Airway epithelial cell (primary cell): ENCODE measurements at places on chromosomes 2 and 18. TPM values are rescaled to one million over a fixed set of nuclear protein-coding genes. Genes with fewer than 3 reads are reported as not detected.

PKDCC gene
- total RNA-seq = 0.78 TPM in 1 of 2 replicates, not detected in the other

UGT1A9 gene
- total RNA-seq = not detected in 2 replicates

CAPN10 gene
- 18.1 and 25.5 TPM in 2 replicates for total RNA-seq

TUBA3E gene
- not detected in 2 replicates for total RNA-seq

PDCL3 gene
- total RNA-seq = 20.4 and 21.6 TPM in 2 replicates

RESP18 gene
- total RNA-seq = not detected in 2 replicates

TBR1 gene
- not detected in 2 replicates for total RNA-seq

ZSWIM2 gene
- total RNA-seq = not detected in 2 replicates

EFEMP1 gene
- 233 and 248 TPM in 2 replicates for total RNA-seq

SDC1 gene
- 909 and 1,110 TPM in 2 replicates for total RNA-seq

SIX3 gene
- total RNA-seq = not detected in 2 replicates

PRSS56 gene
- not detected in 2 replicates for total RNA-seq

QPCT gene
- 2.5 and 2.9 TPM in 2 replicates for total RNA-seq

LAMA1 gene
- 14.5 and 22.1 TPM in 2 replicates for total RNA-seq

KIF5C gene
- 0.07 TPM in 1 of 2 replicates, not detected in the other for total RNA-seq

MATN3 gene
- 0.70 and 1.2 TPM in 2 replicates for total RNA-seq

SERPINB12 gene
- total RNA-seq = 0.28 TPM in 1 of 2 replicates, not detected in the other

CYRIA gene
- 0.84 and 1.1 TPM in 2 replicates for total RNA-seq

SERPINB10 gene
- total RNA-seq = 0.23 and 0.28 TPM in 2 replicates

TMEM131 gene
- total RNA-seq = 12.1 and 17.9 TPM in 2 replicates

NEU2 gene
- not detected in 2 replicates for total RNA-seq

RAX gene
- not detected in 2 replicates for total RNA-seq

GNAL gene
- 4.5 and 5.1 TPM in 2 replicates for total RNA-seq

GPR35 gene
- total RNA-seq = 0.28 TPM in 1 of 2 replicates, not detected in the other

FSHR gene
- not detected in 2 replicates for total RNA-seq

TNFRSF11A gene
- 3.5 and 4.0 TPM in 2 replicates for total RNA-seq
